ENCODE measurements at places on chromosomes 12 and 14. TPM values are rescaled to one million over a fixed set of nuclear protein-coding genes. Genes with fewer than 3 reads are reported as not detected.

The C12orf50 gene
- 9.1 TPM for total RNA-seq

The ZNF705A gene
- 10.6 TPM for total RNA-seq

DNA sequence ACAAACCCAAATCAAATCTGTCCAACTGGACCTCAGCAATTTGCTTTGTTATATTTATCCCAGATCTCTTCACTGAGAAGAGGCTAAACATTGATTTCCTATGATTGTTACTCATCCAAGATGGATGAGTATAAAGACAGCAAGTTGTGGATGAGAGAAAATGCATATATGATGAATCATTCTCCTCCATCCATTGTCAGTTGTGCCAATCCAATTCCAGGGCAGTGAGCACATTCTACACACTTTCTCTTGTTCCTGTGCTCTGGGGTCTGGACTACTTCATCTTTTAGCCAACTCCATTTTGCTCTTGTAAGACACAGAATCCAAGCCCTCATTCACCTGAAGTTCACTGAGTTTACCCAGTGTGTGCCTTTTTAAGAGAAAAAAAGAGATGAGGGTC is 105.7 kb downstream of the GCH1 start:
- DNase-seq, result no peak

DNA sequence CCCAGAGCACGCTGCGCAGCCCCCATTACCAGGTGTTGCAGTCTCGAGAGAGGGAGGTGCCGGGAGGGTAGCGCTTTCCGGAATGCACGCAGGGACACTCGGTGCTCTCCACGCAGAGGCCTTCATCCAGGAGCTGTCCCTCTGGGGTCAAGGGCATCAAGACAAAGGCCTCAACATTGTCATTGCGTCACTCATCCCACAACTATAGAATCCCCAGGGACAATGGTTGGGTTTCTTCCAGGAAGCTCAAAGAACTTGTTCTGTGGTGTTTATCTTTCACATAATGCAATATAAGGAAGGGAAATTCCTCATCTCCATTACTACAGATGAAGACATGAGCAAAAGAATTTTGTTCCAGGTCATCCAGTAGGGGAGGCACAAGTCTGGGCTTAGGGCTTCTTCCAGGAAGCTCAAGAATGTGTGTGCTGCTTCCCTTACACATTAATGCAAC is 52.1 kb downstream of the VWF start:
- DNase-seq, result no peak

The CEP170B gene
- 7.9 TPM for total RNA-seq

DNA sequence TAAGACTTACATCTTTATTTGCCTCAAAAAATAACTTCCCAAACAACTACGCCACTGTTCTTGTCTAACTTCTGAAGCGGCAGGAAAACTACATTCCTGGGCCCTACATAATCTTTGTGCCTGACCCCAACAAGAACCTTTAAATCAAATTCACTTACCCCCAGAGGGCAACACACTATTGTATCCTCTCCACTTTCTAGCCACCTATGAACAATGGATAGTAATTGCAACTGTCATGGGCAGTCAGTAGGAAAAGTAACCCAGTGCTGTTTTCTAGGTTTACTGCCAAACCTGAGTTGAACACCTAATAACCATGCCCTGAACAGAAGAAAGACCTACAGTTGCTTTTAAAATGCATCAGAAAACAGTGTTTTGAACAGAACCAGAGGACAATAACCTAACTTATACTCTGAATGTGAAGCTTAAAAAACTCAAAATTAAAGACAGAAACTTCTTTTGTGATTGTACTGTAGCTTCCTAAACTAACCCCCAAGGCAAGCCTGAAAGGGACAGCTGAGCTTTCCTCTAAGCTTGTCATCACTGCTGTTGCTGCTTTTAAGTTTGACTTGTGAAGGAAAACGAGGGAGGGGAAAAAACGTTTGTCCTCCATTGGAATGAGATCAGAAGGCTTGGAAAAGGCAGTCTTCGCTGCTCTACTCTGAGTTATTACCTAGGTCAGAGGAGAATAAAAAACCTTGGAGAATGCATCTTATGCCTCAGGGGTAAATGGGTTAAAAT is 195.7 kb downstream of the SOX5 start:
- DNase-seq, result no peak

All from umbilical cord (tissue), 2 donors.